ENCODE measurements at places on chromosomes 7 and 10.
A peak's percentile ranks its signal among the peaks of the same experiment; 100 is the strongest.

DNA sequence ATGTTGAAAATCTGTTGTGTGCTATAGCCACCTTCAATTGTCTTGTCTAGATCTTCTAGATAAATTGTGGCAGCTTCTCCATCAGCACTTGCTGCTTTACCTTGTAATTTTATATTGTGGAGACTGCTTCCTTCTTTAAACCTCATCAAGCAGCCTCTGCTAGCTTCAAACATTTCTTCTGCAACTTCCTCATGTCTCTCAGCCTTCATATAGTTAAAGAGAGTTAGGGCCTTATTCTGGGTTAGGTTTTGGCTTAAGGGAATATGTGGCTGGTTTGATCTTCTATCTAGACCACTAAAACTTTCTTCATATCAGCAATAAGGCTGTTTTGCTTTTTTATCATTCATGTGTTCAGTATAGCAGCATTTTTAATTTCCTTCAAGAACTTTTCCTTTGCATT, 128.2 kb downstream of the ADAM22 start:
- no peak for DNase-seq

GRCh38 chr10:69089638-69090599, 2.0 kb downstream of the SRGN start:
- no peak for DNase-seq

- DNase-seq: no peak
Measured at GRCh38 chr7:23410446-23411183, 59.7 kb downstream of the IGF2BP3 start.

- peak; percentile 13 for DNase-seq
Measured at GRCh38 chr7:27187475-27188385, 2.7 kb upstream of the HOXA11 start.

DNA sequence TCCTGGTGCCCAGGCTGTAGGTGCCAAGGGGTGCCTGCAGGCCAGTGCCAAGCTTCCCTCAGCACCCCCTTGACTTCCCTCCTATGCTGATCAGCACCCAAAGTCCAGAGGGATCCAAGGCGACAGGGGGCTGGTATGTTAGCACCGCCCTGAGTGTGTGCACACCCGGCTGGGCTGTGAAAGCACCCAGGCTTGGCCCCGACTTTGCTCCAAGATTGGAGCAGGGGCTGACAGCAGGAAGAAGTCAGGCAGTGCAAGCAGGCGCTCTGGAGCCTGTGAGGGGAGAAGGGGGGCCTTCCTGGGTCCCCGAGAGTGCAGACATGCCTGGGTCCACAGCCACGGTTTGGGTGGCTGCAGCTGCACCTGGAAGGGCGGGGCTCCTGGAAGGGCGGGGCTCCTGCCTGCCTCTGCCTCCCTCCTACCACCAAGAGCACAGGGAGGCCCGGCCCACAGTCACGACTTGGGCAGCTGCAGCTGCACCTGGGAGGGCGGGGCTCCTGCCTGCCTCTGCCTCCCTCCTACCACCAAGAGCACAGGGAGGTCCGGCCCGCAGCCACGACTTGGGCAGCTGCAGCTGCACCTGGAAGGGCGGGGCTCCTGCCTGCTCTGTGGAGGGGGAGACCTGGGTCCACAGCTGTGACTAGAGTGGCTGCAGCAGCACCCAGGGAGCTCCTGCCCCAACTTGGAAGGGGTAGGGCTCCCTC, 30.2 kb upstream of the ZMYND11 start:
- DNase-seq: no peak

DNA sequence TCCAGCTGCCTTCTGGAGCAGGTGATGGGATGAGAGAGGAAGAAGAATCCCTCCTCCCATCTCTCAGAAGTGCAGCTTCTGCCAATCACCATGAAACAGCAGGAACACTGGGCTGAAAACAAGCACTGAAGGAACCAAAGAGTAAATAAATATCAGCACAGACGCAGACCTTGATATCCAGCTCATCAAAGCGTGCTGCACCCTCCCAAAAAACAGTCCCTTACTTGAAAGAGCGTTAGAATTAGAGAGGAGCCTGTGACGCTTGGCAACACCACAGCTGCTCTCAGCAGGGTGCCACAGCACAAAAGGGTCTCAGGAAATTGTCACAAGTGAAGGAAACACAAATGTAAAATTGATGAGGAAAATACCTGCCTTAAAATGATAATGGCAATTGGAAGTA, 39.5 kb downstream of the KLF6 start:
- DNase-seq: no peak

DNA sequence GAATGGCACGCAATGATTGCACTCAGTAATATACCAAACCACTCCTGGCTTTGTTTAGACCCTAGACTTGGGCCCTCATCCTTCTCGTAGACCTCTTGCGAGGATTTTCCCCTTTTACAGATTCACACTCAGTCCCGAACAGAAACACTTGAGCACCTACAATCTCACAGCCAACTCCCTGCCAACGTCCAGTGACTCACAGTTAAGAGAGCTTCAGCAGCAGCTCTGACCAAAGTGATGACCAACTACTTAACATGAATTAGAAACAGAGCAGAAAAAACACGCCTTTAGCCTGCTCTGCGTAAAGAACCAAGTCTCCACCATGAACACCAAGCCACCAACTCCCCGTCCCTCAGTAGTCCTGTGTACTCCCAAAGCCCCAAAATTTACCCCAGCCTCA, 2.2 kb downstream of the DNAJC30 start:
- DNase-seq: no peak

GRCh38 chr7:2237109-2237602, 4.4 kb upstream of the MAD1L1 start:
- DNase-seq: no peak

- no peak for DNase-seq
Measured at GRCh38 chr10:3265088-3265487, 92.5 kb upstream of the PITRM1 start.

- DNase-seq: no peak
Measured at GRCh38 chr10:62230344-62231121, 38.1 kb downstream of the RTKN2 start.

DNA sequence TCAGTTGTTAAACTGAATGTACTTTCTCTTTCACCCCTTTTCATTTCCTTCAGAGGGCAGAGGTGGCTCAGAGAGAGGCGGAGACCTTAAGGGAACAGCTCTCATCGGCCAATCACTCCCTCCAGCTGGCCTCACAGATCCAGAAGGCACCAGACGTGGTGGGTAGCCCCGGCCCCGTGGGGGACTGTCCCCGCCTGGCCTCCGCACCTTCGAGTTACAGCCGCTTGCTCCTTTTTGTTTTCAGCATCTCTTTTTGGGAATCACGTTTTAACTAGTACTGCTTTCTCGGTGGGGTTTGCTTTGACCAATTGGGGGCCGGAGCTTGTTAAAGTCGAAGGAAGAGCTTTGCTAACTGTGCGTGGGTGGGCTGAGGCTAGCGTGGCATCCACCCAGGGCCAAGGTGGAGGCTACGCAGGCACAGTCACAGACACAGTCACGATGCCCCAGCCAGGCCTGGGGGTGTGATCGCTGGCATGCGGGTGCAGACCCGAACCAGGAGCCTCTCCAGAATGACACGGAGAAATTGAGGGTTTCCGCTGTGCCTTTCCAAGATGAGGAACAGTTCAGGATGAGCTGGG, 116.2 kb upstream of the SH2B2 start:
- DNase-seq: no peak

- peak; percentile 49 for DNase-seq
Measured at GRCh38 chr7:68461430-68461829, 1136.8 kb upstream of the AUTS2 start.

GRCh38 chr10:7826971-7827370, 8.7 kb downstream of the TAF3 start:
- no peak for DNase-seq

GRCh38 chr7:463362-463781, 56.3 kb downstream of the PDGFA start:
- DNase-seq: no peak

DNA sequence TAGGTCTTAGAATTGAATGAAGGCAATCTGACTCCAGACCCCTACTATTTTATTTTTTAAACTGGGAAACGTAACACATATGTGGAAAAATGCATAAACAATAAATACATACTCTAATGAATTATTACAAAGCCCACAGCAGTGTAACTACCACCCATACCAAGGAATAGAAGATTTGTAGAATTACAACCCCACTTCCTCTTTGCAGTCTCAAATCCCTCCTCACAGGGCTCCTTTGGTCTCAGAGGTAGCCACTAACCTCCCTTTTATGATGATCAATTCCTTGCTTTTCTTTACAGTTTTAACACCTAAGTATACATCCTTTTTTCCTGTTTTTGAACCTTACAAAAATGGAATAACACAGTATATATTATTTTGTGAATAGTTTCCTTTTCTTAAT, 6.7 kb upstream of the CCDC126 start:
- no peak for DNase-seq

DNA sequence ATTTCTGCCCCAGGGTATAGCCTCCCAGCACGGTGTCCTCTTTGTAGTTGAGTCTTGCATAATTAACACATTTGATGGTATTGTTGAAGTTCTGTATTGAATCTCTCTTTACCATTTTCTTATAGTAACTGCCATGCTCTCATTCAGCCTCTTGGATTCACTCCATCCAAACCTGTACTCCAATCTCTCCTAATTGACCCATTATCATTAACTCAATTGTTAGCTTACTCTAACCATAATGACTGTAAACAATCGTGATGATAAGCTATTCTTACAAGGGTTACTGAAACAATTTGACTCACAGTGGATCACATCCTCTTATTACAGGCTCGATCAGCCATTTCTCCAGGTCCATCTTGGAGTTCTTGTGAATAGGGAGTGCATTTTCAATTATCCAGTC, 191.9 kb upstream of the AGK start:
- no peak for DNase-seq

DNA sequence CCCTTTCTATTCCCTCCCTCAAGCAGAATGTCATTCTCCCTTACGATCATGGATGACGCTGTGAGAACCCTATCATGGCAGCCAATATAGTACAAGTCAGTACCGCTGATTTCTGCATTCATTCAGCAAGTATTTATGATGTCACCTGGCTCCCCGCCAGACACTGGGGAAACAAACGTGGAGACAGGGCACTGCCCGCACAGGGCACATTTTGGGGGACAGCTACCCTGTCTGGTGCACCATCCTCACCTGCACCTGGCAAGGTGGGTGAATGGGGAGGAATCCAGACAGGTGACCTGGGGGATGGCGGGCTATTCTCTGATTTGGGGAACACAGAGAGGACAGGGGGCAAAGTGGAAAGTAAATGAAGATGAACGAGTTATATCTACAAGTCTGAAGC, 28.4 kb downstream of the MKI67 start:
- no peak for DNase-seq

DNA sequence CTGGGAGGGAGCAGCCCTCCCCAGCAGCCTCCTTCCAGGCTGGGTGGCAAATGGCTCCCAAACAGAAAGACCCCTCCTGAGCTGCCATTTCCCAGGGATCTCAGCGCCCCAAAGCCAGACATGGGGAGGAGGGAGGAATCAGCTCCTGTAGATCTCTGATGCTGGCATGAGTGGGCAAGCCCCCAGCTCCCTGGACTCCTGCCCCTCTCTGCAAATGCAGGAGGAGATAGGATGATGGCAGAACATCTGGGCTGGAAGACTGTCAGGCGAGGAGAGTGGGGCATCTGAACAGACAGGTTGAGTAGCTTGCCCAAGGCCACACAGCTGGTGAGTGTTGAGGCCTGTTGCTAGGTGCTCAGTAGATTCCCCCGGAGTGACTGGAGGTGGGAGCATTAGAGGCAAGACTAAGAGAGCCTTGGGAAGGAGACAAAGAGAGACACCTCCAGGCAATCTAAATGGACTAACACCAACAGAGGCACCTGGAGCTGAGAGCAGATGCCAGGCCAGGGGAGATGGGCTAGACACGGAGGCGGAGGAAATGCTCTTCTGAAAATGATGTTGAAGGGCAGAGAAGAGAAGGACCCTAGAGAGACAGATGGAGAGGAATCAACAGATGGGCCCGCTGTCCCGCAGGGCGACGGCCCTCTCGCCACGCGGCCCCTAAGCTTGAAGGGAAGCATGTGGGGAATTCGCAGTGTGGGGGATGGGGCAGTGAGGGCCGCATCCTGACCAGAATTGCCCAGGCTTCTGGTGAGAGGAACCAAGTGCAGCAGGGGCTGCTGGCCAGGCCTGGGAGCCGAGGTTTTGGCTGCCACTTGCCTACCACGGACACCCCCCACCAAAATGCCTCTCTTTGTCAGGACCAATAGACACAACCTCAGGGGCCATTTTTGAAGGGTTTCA, 84.8 kb upstream of the LRRC4 start:
- no peak for DNase-seq

DNA sequence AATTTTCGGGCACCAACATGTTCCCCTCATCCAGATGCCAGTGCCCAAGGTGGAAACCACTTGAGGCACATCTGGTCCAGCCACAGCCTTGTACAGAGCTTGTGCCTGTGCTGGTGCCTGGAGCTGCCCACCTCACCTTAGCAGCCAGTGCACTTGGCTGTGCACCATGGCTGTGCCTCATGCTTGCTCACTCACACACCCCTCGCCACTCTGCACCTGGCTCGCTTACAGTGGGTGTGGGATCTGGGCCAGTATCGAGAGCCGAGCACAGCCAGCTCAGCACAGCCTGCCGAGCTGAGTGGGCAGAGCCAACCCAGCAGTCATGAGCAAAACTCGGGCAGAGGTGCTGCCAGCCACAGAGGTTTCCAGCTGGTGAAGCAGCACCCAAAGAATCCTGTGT, 139.9 kb upstream of the NUPR2 start:
- no peak for DNase-seq

DNA sequence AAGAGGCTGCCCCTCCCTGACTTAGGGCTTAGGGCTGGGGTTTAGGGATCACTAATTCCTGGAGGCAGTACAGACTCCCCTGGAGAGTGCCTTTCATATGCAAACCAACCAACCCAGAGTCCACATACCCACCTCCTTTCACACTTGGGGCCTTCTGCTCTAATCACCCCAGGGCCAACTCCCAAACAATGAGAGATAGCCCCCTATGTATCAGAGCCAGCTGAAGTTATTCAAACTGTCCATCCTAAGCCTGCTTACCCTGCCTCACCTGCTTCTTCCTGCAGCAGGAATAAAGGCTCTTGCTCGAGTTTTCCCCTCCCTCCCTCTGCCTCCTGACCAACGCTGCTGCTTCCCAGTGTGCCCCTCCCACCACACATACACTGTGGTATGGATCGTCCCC, 51.8 kb upstream of the SLC35G1 start:
- no peak for DNase-seq

DNA sequence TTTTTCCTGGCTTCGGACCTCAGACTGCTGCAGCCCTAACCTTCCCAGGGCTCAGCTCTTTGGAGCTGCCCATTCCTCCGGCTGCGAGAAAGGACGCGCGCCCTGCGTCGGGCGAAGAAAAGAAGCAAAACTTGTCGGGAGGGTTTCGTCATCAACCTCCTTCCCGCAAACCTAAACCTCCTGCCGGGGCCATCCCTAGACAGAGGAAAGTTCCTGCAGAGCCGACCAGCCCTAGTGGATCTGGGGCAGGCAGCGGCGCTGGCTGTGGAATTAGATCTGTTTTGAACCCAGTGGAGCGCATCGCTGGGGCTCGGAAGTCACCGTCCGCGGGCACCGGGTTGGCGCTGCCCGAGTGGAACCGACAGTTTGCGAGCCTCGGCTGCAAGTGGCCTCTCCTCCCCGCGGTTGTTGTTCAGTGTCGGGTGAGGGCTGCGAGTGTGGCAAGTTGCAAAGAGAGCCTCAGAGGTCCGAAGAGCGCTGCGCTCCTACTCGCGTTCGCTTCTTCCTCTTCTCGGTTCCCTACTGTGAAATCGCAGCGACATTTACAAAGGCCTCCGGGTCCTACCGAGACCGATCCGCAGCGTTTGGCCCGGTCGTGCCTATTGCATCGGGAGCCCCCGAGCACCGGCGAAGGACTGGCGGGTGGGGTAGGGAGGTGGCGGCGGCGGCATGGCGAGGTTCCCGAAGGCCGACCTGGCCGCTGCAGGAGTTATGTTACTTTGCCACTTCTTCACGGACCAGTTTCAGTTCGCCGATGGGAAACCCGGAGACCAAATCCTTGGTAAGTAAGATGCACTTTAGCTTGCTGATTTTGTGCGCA, at the start of gene PLXDC2:
PLXDC2 (plus strand) TSS at position 22 of the 820 bp plus-strand sequence.
- peak; percentile 9 for DNase-seq

GRCh38 chr10:63591600-63592379, 70.6 kb downstream of the REEP3 start:
- DNase-seq: no peak

Measured in GM04504 (cell line).